Fibroblast of the aortic adventitia (primary cell): ENCODE measurements at places on chromosomes 7 and 10.

GRCh38 chr7:24199978-24200377, 84.0 kb upstream of the NPY start:
- DNase-seq, result no peak

DNA sequence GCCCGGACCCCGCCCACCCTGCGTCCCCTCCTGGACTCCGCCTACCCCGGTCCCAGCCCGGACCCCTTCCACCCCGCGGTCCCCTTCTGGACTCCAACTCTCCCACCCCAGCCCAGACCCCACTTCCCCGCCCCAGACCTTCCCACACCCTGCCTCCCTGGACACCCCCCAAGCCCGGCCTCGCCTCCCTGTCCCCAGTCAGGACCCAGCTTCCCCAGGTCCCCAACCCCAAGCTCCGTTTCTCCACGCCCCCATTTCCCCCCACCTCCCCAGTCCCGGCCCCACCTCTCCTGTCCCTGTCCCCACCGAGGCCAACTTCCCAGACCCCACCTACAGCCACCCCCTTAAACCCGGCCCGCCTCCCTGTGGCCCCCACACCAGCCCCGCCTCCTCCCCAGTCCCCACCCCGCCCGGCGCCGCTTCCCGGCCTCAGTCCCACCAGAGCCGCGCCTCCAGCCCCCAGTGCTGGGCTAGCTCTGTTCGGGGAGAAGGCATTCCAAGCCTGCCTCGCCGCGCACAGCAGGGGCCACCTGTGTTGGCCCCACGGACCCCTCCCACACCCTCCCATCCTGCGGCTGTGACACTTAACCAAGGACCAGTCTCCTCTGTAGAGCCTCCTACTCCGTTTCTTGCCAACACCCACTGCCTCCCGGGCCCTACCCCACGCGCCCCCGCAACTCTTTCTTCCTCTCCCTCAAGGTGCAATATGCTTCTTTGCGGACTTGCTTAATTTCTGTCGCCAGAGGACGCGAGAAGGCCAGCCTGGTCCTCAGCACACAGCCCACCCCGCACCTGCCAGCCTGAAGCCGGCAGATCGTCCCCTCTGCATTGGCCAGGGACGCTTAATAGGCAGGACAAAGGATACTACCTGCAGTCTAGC, 736 bp upstream of the ITIH5 start:
- DNase-seq, result no peak

- DNase-seq, result no peak
Observed at GRCh38 chr7:107274506-107274905, 105.7 kb downstream of the HBP1 start.

GRCh38 chr10:84256510-84257342, 11.9 kb downstream of the RGR start:
- DNase-seq, result peak; percentile 39

GRCh38 chr10:43254881-43255633, 11.8 kb downstream of the RASGEF1A start:
- no peak for DNase-seq

DNA sequence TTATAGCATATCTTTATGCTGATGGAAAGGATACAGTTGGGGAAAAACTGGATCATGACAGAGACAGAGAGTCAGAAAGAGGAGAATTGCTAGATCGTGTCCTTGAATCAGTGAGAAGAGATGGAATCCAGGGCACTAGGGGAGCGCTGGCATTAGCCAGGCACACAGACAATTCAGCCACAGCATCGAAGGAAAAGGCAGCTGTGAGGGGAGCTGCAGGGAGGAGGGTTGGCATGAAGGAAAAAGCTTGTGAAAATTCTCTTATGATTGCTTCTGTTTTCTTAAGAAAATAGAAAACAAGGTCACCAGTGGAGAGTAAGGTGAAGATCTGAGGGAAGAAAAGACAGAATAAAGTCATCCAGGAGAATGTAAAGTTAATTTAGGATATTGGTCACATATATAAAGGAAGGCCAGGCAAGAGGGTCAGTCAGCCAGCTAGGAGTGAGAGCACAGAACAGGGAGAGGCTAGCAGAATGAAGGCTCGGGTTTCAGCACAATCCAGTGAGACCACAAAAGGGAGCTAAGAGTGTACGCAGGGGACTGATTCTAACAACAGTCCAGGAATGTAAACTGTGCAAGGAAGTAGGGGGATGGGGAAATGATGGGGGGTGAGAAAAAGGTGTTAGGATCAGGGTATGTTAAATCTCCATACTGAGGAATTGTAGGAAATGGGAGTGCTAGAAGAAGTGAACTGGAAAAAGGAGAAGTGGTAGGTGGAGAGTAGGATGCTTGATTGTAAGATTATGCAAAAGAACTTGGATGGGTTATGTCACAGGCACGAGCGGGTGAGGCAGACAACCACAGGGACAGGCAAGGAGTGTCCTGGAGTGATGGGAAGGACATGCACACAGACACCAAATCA, 112.0 kb downstream of the RNF32 start:
- no peak for DNase-seq

- no peak for DNase-seq
Observed at GRCh38 chr7:12564996-12565764, 5.3 kb upstream of the SCIN start.

GRCh38 chr10:30284865-30285594, 64.0 kb downstream of the MTPAP start:
- peak; percentile 15 for DNase-seq

DNA sequence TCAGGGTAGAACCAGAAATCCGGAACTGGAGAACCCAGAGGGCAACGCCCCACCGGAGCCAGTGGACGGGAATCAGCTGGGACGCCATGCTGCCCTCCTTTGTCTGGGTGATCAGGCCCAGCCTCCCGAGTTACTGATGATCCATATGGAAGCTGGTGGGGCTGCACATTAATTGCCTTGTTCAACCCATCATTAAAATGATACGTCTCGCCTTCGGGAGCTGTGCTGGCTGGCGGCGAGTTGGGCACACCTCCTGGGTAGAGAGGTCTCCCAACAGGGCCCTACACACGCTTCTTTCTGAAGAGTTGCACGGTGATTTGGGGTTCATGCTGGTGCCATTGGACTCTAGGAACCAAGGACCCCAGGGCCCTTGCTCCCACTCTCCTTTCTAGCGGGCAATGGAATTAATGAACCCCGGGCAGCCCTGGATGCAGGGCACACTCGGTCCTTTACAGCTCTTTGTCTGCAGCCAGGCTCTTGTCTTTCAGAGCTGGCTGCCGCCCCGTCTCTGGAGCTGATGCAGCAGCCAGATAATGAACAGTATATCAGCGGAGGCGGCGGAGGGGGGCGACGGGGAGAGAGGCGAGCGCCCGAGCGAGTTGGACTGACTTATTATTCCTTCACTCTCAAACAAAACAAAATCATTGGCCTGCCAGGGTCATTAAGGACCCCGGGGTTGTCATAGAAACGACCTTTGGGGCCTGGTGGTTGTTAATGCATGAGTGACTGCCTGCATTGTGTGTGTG, 412.2 kb upstream of the ZMIZ1 start:
- DNase-seq, result no peak

DNA sequence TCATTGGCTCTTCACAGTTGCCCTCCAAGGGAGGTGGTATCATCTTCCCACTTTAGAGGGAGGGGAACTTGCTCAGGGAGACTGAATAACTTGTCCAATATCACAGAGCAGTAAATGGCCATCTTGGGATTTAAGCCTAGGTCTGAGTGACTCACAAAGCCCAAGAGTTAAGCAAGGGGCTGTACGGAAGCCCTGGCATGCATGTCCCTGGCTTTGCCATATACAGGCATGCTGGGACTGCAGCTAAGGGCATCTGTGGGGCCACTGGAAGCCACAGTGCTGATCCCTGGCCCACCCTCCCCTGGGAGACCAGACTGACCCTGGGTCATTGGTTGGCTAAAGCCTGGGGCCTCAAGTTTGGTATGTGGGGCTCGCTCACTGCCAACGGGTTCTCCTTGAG, 3.1 kb downstream of the VSIR start:
- DNase-seq, result peak; percentile 49

- DNase-seq, result peak; percentile 57
Observed at GRCh38 chr10:24299578-24300260, 90.8 kb downstream of the KIAA1217 start.

DNA sequence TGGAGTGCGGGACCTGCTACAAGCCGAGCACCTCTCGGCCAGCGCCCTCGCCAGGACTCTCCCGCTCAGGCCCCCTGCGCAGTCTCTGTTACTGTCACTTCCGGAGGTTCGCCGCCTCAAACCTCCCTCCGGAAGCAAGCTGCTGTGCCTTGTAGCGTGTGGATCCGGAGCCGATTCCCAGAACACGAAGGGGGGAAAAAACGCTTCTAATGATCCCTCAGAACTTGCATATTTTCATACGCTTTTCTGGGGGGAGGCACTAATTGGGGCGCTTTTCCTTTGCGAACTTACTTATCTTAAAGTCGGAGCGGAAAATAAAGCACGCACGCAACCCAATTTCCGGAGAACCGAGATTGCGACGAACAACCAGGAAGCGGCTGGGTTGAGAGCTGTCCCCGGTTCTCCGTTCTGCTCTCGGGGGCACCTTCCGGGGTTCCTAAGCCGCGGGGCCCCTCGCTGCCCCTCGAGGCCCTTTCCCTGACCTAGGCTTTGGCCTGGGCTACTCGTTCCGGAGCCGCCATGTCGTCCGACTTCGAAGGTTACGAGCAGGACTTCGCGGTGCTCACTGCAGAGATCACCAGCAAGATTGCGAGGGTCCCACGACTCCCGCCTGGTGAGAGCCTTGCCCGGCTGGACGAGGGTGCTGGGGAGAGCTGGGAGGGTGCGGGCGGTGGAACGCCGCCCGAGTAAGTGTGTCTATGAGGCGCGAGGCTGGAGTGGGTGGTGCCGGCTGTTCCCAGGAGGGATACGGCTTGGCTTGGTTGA, at the start of the genes VTI1A and ZDHHC6:
VTI1A (plus strand) TSS at position 361 of the 765 bp plus-strand sequence; CDS start at position 520, 159 bp downstream.
ZDHHC6 (minus strand) TSS at position 60 of the 765 bp plus-strand sequence. CDS start 1,478 bp downstream, outside the sequence.
- DNase-seq, result peak; percentile 88

- no peak for DNase-seq
Observed at GRCh38 chr10:93110472-93111146, 36.9 kb downstream of the CYP26A1 start.

DNA sequence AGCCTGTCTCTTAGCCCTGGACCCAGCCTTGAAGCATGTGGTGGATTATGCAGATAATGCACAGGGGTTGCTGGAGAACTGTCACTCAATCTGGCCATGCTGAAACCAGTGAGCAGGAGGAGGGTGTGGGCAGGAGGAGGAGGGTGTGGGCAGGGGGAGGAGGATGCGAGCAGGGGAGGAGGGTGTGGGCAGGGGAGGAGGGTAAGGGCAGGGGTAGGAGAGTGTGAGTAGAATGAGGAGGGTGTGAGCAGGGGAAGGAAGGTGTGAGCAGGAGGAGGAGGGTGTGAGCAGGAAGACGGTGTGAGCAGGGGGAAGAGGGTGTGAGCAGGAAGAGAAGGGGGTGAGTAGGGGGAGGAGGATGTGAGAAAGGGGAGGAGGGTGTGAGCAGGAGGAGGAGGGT, 18.8 kb downstream of the CAMK2B start:
- DNase-seq, result no peak

GRCh38 chr7:120226188-120226587, 46.8 kb upstream of the KCND2 start:
- no peak for DNase-seq

GRCh38 chr10:79226391-79227245, 120.7 kb upstream of the PPIF start:
- DNase-seq, result no peak

DNA sequence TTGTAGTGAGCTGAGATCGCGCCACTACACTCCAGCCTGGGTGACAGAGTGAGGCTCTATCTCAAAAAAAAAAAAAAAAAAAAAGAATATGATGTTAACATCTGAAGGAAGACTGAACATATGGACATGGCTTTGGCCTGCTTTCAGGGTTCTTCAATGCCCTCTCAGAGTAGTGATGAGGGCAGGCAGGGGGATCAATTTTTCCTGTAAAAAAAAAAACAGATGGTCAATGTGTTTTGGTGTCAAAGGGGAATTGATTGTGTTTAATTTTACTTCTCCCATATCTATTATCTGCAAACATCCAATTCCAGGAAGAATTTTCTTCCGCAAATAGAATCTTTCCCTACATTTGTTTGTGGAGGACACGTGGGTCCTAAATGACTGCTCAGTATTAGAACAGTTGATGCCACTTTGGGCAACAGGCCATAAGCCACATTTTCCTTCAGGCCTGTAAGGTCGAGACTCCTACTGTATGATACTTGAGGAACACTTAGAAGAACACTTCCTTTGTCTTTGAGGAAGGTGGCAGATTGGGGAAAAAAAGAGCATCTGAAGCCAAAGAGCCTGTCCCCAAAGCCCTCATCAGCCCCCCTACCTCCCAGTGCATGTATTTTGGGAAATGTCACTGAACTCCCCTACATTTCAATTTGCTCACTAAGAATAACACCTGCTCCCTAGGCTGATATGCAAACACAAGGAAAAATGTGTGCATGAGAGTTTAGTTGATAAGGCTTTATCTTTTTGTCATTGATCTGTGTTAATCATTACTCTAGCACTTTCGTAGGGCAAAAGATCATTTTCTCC, 28.3 kb downstream of the MGAM2 start:
- no peak for DNase-seq

GRCh38 chr10:132803416-132804210, 17.7 kb upstream of the NKX6-2 start:
- DNase-seq, result no peak

DNA sequence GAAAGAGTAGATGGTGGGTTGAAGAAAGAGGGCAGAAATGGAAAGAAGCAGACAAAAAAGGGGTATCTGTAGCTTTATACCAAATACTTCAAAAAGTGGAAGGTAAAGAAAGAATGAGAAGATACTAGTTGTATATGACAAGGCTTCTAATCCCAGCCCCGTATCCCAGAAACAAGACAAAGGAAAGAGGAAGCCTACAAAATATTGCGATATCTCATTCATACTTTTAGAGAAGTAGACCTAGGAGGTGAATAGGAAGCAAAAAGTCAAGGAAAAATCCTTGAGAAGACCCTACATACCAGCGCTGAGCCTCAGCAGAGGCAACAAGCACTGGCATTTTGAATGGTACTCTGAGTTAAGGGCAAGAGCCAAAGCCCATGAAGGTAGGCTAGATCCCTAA, 26.6 kb downstream of the PHTF2 start:
- no peak for DNase-seq

DNA sequence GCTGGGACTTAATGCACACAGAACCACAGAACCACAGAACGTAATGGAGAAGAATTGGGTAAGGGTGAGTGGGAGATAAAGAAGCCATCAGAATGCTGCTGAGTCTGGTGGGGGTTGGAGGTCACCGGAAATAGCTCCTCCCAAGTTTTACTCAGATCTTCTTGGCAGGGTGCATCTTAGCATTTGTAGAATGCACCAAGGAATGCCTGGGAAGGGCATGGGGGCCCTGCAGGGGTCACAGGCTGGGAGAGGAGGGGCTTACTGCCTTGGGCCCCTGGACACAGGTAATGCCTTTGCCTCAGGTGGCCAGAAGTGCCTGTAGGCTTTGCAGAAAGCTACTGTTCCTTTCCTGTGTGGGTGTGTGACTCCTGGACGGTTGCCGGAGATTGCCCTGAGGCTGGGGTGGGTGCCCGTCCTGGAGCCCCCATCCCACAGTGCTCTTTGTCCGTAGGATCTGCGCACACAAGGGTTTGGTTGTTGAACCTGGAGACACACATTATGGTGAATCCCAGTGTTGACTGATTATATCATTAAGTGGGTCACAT, 55.1 kb downstream of the MGMT start:
- DNase-seq, result no peak

DNA sequence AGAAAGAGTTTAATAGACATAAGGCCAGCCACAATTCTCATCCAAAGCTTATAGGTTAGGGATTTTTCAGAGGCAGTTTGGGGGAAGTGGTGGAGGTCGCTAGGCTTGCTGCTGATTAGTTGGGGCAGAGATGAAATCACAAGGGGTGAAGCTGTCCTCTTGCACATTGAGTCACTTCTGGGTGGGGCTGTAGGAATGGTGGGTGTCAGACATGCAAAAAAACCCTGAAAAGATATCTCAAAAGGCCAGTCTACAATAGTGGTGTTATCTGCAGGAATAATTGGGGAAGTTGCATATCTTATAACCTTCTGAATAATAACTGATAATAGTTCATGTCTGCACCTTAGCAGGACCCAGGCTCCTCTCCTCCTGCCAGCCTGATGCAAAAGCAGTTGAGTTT, 2.1 kb downstream of the FAM24B start:
- DNase-seq, result no peak
